LHCN-M2 (cell line): ENCODE measurements at places on chromosomes 2 and 18. TPM values are rescaled to one million over a fixed set of nuclear protein-coding genes. Genes with fewer than 3 reads are reported as not detected.

DNA sequence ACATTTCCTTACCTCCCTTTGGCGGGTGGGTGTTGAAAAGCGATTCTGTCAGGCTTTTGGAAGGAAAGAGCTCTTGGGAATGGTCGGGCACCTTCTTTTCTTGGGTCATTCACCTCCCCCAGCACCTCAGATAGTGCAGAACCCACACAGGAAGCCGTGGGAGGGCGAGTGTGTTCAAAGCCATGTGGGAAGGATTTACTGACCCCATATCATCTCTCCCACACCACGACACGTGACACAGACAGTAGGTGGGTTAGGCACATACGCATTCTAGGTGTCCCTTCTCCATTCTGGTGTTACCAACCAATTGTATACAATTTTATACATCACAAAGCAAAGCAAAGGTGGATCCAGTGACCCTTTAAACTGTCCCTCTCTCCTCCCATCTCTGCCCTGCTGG, 263.7 kb upstream of the REV1 start:
- no peak for DNase-seq

GRCh38 chr2:14235667-14236066, 396.9 kb upstream of the LRATD1 start:
- DNase-seq: no peak

GRCh38 chr2:142866426-142866825, 11.0 kb upstream of the KYNU start:
- DNase-seq: no peak

GRCh38 chr18:75129717-75130477, 79.0 kb downstream of the PTGR3 start:
- DNase-seq: no peak

- DNase-seq: no peak
These were observed 87.8 kb upstream of the SNTG2 start for GRCh38 chr2:862731-863466.

GRCh38 chr18:3998698-3999333, 456.3 kb downstream of the DLGAP1 start:
- DNase-seq: peak; percentile 61

DNA sequence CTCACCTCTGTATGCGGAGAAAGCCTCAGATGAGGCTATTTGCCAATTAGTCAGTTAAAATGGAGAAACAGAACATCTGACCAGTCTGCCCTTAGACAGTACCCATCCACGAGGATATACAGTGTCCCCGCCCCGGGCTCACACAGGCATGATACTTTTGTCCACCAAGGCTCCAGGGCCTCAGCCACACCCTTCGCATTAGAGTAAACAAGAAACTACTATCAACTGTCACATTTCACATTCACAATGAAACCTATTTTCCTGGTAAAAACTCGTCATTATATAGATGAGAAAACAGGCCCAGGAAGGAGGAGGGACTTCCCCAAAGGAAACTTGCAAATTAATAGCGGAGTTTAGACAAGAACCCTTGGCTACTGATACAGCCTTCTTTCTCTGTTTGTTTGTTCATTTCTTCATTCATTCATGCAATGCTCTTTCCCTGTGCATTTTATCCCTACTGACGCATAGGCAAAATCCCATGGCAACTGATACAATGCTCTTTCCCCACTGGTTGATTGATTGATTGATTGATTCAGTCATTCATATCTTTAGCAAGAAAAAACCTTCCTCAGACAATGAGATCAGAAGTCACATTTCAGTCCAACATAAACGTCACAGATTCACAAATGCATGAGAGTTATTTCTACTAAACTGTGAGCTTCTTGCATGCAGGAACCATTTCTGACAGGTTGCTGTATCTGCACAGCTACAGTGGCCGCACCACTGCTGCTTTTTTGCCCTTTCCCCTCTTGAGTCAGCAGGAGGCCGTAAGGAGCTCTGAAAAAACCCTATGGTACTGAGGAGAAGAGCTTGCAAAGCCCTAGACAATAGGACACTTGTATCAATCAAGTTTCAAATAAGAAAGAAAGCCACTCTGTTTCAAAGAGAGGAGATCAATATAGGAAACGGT, 777.1 kb downstream of the RNF144A start:
- DNase-seq: no peak

DNA sequence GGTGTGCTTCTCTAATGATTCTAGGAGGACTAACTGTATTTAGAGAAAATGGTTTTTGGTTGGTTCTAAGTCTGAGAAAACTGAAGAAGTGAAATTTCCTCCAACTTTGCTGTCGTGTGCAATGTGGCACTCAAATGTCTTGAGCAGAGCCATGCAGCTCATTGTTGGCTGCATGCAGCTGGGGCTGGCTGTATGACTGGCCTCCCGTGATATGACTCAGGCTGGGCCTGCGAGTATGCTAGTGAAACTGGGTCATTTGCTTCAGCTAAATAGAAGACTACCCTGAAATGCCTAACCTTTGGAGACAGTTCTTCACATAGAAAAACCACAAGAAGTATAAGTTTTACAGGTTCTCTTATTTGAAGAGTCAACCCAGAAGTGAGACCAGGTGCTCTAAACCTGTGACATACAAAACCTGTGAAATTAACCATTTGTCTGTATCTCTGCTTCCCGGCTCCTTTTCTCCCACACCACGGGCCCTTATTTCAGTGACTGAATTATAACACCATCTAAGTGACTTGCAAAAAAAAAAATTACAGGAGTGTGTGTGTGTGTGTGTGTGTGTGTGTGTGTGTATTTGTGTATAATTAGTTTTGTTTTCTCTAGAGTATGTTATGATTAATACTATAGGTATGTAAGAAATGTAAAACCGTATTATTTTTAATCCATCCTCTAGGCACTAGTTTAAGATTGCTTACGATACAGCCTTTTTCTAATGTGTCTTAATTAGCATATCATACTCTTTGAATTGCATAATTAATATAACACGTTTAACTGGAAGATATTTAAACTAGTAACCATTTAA, 15.9 kb downstream of the POLI start:
- peak; percentile 78 for DNase-seq

DNA sequence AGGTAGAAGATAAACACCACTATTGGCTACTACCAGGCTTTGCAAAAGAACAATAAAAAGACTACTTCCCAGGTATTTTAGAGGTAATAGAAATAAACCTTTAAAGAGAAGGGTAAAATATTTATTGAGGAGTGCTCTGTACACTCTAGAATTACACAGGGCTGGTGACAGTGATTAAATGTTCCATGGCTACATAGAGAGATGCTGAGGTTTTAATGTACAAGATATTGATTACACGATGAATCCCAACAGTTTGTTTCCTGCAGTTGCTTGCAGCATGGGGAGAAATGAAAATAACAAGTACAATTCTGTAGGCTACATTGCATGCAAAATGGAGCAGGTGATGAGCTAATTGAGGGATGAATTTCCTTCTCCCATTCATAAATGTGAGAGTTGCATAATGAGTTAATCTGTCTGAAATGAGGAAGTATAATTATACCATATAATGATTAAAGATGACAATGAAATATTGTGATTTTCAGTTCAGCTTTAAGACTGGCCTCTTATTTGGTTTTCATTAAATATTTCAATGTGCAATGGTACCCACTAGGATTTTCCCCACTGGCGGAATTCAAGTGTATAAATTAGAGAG, 266.1 kb downstream of the SOCS6 start:
- no peak for DNase-seq

GRCh38 chr2:190879474-190880377, 895 bp upstream of the GLS start:
- no peak for DNase-seq

DNA sequence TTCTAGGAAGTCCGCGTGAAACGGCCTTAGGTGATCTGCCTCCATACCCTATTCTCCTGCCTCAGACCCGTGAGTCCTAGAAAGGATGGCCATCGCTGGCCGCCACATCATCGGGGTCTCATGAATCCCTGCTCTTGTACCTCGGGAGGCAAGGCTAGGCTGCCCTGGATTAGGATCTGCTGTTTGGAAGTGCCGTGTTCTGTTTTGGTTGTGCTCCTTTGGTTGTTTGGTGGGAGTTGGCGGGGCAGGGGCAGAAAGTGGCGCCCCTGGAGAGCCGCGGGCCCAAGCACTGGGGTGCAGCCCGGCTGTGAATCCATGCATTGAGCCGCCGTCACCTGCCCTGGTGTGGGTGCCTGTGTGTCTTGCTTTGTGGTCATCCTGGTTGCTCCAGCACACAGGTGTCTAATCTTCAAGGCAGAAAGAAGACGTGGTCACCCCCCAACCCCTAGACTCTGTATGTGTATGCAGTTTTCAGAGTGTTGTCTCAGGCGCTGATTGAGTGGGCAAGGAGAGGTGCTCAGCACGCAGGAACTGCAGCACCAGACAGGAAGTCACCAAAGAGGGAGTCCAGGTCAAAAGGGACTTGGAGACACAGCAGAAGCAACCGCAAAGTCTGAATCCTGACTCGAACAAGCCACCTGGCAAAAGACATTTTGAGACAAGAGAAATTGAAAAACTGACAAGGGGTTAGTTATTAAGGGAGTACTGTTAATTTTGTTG, 80.0 kb upstream of the LDLRAD4 start:
- DNase-seq: no peak

- no peak for DNase-seq
These were observed 96.8 kb downstream of the BOD1L2 start for GRCh38 chr18:57243624-57244179.

DNA sequence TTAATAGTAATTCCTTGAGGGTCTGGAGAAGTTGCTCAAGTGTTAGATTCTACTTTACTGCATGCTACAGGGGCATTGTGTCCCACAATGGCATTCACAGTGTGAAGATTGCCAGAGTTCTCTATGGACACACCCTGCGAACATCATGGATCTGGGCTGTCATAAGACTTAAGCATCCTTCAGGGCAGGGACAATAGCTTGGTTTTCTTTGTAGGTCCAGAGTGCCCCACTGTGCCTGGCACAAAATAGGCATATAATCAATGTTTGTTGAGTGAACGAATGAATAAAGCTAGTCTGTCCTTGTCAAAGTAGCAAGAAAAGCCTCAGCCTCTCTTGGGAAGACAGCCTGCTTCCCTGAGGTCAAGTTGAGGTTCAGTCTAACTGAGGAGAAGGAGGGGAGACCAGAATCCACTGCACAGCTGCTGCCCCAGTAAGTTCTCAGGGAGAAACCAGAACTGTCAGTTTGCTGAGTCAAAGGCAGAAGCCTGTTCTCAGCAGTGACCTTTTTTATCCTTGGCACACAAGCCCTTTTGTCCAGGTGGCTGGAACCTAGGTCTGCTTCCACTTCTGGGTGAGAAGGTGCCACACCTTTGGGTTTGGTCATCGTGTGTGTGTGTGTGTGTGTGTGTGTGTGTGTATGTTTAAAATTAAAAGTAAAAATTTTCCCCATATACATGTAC, 15.0 kb downstream of the INPP4A start:
- DNase-seq: peak; percentile 77

- DNase-seq: peak; percentile 68
These were observed 32.7 kb upstream of the PRLH start for GRCh38 chr2:237533668-237534161.

DNA sequence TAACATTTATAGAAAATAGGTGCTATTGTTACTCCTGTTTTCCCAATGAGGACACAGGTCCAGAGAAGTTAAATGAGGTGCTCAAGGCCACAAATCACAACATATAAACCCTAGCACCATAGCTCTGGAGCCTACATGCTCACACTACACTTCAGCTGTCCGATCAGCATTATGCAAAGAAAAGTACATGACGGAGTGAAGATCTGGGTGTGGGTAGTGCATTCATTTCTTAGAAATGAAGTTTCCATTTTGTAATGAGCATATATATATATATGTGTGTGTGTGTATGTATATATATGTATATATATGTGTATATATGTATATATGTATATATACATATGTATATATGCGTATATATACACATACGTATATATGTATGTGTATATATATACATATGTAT, 30.2 kb upstream of the MRPL19 start:
- no peak for DNase-seq

GPD2 gene
- total RNA-seq: 114 and 131 TPM in 2 replicates

TXNDC2 gene
- total RNA-seq: 0.32 and 0.63 TPM in 2 replicates

DHRS9 gene
- not detected in 2 replicates for total RNA-seq

LIMS3 gene
- total RNA-seq: 4.5 and 20.6 TPM in 2 replicates

BMP10 gene
- total RNA-seq: not detected in 2 replicates

POMC gene
- not detected in 2 replicates for total RNA-seq

SLC40A1 gene
- 7.1 and 7.6 TPM in 2 replicates for total RNA-seq
